NCI-H1092 treated with DMSO at 0.1 percent for 48 hours (cell line): ENCODE measurements at places on chromosomes 7 and 10.
A peak's percentile ranks its signal among the peaks of the same experiment; 100 is the strongest.

- no peak for DNase-seq
Measured at GRCh38 chr7:26729150-26729775, 135.1 kb downstream of the SKAP2 start.

DNA sequence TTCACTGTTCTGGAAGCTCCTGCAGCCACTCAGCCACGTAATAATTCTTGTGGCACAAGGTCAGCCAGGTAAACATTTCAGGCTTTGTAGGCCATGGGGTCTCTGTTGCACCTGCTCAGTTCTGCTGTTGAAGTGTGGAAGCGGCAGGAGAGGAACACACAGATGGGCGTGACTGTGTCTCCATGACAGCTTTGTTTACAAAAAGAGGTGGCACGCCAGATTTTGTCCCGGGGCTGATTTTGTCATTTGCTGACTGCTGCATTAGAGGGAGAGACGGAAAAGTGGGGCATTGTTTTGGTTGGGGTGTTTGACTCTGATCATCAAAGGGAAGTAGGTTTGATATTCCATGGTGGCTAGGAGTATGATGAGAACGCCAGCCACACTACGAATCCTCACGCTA lies 103.1 kb downstream of the PRKAG2 start:
- peak; percentile 16 for DNase-seq

GRCh38 chr7:27202862-27203134 lies 2.9 kb upstream of the HOXA13 start:
- DNase-seq, result no peak

DNA sequence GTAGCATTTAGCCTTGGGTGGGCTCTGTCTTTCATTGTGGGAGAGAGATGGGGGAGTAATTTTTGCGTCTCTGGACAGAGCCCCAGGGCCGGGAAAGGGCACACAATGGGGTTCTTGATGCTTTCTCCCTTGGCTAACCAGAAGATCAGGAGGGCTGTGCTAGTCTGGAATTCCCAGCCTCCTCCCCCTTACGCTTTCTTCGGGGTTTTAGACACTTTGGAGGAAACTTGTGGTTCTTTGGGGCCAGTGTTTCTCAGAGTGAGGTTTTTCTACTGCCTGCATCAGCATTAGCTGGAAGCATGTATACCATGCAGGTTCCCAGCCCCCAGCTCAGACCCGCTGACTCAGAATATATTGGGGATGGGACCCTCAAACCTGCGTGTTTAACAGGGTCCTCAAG lies 7.0 kb downstream of the NEURL1 start:
- no peak for DNase-seq
